Dermis lymphatic vessel endothelial cell (primary cell): ENCODE measurements at places on chromosomes 2 and 18. TPM values are rescaled to one million over a fixed set of nuclear protein-coding genes. Genes with fewer than 3 reads are reported as not detected.

ST6GAL2 gene
- under 0.01 and 0.09 TPM in 2 replicates for total RNA-seq

ACKR3 gene
- total RNA-seq, result 6.4 and 13.4 TPM in 2 replicates

NEU4 gene
- under 0.01 TPM in 1 of 2 replicates, not detected in the other for total RNA-seq

NEMP2 gene
- total RNA-seq, result 3.4 and 4.0 TPM in 2 replicates

SERPINB4 gene
- total RNA-seq, result not detected in 2 replicates

IGFBP5 gene
- total RNA-seq, result 0.54 and 2.0 TPM in 2 replicates

LIPG gene
- total RNA-seq, result 0.26 and 0.33 TPM in 2 replicates

ALPP gene
- not detected in 2 replicates for total RNA-seq

MARS2 gene
- 4.1 and 6.3 TPM in 2 replicates for total RNA-seq

MROH2A gene
- not detected in 2 replicates for total RNA-seq

SKOR2 gene
- not detected in 2 replicates for total RNA-seq

MC2R gene
- not detected in 2 replicates for total RNA-seq

LHCGR gene
- total RNA-seq, result not detected in 2 replicates

EVX2 gene
- total RNA-seq, result not detected in 2 replicates

SNED1 gene
- total RNA-seq, result 17.9 and 27.4 TPM in 2 replicates

TTN gene
- total RNA-seq, result 2.0 and 3.4 TPM in 2 replicates

CCDC85A gene
- 0.69 and 1.5 TPM in 2 replicates for total RNA-seq

YIPF4 gene
- 12.7 and 14.2 TPM in 2 replicates for total RNA-seq

BOLL gene
- total RNA-seq, result not detected in 2 replicates

LINC00305 gene
- total RNA-seq, result not detected in 2 replicates

CBLN2 gene
- not detected in 2 replicates for total RNA-seq

HOXD12 gene
- total RNA-seq, result not detected in 2 replicates

SATB2 gene
- 0.69 and 1.4 TPM in 2 replicates for total RNA-seq

NT5DC4 gene
- total RNA-seq, result not detected in 2 replicates

TPO gene
- total RNA-seq, result not detected in 2 replicates

RAB17 gene
- total RNA-seq, result 11.9 and 17.8 TPM in 2 replicates

NTSR2 gene
- not detected in 2 replicates for total RNA-seq

IL37 gene
- total RNA-seq, result not detected in 2 replicates

RAX gene
- total RNA-seq, result not detected in 2 replicates

MALL gene
- total RNA-seq, result 11.7 and 37.3 TPM in 2 replicates
